ENCODE measurements at places on chromosomes 2 and 18. TPM values are rescaled to one million over a fixed set of nuclear protein-coding genes. Genes with fewer than 3 reads are reported as not detected.

TPO gene
- not detected for total RNA-seq

TMEM200C gene
- total RNA-seq: not detected

WNT10A gene
- not detected for total RNA-seq

CXCR1 gene
- not detected for total RNA-seq

CD226 gene
- total RNA-seq: 1.3 TPM

CIDEA gene
- total RNA-seq: not detected

NEDD4L gene
- 7.1 TPM for total RNA-seq

GRCh38 chr18:42053188-42053781, 98.3 kb downstream of the PIK3C3 start:
- peak; percentile 74 for DNase-seq

- peak; percentile 4 for DNase-seq
Observed at GRCh38 chr2:156156580-156156979, 175.9 kb downstream of the NR4A2 start.

DNA sequence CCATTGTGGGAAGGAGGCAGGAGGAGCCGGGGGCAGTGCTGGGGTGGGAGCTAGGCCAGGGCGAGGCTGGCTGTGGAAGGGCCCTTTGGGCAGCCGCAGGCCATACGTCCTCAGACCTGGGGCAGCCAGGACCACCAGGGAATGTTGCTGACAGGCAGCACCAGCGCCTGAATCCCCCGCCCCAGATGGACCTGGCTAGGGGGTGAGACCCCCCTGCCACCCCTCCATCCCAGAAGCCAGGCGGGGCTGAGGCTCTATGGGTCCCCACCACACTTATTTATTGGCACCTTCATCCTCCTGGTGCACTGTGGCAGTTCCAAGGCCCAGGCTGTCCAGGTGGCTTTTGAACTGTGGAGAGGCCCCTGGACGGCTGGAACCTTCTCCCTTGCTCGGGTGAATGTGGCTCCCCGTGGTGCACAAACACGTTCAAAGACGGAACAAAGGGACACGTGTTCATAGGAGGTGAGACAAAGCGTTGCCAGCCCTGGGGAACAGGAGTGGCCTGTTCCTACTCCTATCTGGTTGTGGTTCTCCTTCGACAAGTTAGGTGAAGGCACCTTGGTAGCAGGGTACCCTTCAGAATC, 35.1 kb downstream of the RAMP1 start:
- no peak for DNase-seq

DNA sequence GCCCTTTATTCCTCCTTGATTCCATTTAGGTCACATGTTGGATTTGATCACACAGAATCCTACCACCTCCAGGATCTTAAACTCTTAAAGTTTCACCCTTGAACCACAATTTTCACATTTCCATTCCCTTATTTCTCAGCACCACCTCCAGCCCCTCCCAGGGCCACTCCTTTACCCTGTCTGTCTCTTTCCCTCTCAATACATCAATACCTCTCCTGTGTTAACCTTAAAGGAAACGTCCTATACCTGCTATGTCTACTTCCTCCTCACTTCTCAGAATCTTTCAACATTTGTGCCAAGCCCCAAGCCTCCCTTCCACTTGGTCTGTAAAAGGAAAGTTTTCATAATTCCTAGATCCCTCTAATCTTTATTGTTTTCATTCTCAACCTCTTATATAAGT, 158.8 kb downstream of the BAZ2B start:
- no peak for DNase-seq

DNA sequence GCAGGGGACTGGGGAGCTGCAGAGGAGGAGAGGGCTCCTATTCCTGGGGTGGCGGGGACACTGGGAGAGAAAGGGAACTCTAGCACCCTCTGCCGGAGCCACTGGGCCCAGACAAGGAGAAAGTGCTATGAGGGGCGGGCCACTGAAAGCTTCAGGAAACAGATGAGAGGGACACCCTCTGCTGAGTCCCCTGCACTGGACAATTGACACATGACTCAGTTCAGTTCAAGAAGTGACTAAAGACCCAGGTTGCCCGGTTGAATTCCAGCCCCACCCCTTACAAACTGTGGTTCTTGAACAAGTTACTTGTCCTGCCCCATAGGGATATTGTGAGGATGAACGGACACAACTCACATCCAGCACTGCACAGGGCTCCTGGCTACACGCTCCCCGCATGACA, 5.0 kb downstream of the RUFY4 start:
- DNase-seq: no peak

DNA sequence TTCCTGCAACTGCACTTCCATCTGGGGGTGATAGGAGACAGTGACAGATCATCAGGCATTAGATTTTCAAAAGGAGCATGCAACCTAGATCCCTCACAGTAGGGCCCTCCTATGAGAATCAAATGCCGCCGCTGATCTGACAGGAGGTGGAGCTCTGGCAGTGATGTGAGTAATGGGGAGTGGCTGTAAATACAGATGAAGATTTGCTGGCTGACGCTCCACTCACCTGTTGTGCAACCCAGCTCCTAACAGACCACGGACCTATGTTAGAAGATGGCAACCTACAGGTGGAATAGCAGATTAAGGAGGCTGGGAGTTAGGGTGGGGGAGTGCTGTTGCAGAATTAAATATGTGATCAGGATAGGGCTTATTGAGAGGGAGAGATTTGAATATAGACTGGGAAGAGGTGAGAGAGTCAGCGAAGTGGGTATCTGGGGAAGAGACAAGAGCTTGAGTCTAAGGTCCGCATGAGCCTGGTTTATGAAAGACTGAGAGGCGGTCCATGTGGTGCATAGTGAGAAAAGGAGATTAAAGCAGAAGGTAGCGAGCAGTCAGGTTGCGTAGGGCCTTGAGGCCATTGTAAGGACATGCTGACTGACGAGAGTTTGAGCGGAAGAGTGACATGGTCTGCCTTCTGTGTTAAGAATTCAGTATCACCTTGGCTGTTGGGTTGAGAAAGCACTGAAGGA, 31.3 kb upstream of the TOGARAM2 start:
- no peak for DNase-seq

- DNase-seq: peak; percentile 89
Observed at GRCh38 chr2:20525041-20526035, 78.5 kb downstream of the RHOB start.

DNA sequence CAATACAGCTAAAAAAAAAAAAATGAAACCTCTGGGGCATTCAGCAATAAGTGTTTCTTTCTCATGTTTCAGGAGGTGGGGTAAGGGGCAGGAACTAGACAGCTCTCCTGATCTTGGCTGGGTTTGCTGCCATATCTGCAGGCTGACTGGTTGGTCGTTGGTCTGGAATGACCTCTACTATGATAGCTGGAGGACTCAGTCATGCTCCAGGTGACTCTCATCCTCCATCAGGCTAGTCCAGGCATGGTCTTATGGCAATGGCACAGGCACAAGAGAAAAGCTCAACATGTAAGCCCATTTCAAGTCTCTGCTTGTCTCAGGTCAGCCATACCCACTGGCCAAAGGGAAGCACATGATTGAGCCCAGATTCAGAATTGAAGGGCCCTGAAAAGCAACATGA, 9.5 kb upstream of the SLC1A4 start:
- DNase-seq: no peak

- peak; percentile 57 for DNase-seq
Observed at GRCh38 chr2:35973132-35973736, 382.3 kb upstream of the CRIM1 start.

DNA sequence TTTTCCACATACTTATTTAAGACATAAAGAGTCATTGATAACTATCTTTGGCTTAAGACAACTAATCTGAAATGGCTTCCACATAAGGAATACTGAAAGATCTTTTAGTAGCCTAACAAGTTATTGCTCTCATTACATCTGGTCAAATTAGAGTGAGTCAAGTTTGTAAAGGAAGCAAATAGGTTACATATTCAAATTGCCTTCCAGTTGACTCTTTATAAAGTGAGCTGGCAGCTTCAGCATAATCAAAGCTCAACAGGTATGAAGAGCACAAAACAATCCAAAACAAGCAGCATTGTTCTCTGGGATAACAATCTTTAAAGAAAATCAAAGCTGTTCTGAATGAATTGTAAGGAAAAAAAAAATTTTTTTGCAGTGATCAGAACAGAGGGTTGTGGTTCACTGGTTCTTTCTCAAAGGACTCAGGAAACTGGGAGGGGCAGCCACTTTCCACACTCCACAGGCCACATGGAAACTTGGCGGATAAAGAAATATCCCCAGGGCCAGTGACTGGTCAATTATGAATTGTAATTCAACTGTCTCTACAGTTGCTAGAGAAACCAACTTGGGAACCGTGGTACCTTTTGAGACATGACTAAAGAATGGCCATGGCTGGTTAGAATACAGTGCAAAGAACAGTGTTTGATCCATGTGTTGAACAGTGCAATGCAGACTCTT, 369.3 kb upstream of the KCNH7 start:
- peak; percentile 39 for DNase-seq

- DNase-seq: no peak
Observed at GRCh38 chr2:69011611-69012157, 1.3 kb upstream of the ANTXR1 start.

GRCh38 chr2:59232394-59233165, 991.5 kb upstream of the FANCL start:
- no peak for DNase-seq

DNA sequence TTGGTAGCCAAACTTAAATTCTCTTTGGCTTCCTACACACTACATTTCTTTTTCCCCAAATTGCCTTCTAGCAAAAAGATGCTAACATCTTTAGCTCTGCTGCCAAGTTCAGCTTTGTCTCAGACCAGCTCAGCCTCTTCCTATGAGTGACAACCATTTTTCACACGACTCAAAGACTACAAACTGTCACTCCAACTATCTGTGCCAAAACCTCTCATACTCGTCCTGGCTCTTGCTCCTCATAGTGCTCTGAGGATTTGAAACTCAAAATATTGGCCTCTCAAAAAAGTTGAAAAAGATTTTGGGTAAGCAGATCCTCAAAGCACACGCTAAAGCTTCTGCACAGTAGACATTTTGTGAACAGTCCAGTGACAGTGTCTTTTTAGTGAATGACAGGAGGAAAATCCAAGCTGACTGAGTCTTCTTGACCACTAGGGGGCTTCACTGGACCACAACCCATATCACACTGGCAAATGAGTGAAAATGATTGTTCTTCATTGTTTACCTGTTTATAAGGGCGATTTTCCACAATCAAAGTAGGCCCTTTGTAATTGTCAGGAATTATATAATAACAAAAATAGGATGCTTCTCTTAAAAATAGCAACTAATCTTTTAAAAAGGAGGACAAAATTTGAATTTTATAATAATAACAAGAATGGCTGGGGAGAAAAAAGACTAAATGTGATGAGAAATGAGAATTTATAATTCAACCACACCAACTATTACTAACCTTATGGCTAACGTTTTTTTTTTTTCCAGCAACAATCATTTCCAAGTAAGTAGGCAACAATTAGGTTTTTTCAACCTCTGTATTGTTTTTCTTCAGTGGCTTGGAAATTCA, 85.5 kb upstream of the PGAP1 start:
- DNase-seq: peak; percentile 67

- no peak for DNase-seq
Observed at GRCh38 chr18:25927830-25928229, 162.6 kb downstream of the SS18 start.

GRCh38 chr2:182319556-182320505, 107.0 kb downstream of the PDE1A start:
- peak; percentile 39 for DNase-seq

DNA sequence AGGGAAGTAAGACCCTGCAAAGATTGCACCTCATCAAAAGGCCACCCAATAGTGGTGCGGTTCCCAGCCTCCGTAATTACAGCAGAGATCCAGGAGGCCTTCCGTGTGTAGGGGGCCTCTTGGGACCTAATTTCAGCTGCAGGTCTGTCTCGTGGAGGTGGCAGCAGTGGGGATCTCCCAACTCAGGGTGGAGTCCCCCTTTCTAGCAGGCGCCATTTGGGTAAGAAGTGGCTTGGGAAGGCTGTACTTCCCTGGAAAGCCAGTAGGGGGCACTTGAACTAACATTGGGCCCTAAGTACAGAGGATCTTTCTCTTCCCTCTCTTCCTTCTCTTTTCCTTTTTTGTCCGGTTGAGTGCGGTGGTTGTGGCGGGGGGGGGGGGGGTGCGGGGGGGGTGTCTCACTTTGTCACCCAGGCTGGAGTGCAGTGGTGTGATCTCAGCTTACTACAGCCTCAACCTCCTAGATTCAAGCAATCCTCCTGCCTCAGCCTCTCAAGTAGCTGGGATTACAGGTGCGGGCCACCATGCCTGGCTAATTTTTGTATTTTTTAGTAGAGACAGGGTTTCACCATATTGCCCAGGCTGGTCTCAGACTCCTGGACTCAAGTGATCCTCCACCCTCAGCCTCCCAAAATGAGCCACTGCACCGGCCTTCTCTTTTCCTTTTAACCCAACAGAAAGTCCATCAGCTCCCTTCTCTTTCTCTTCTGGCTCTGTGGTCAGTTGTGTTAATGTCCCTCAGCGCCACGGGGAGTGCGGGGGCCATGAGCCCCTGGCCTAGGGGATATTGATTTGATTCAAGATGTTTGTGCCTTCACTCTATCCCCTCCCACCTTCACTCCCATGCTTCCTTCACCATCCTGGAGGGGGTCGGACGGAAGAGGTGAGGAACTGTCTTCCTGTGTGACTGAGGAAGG, 32.0 kb downstream of the CENPO start:
- no peak for DNase-seq

DNA sequence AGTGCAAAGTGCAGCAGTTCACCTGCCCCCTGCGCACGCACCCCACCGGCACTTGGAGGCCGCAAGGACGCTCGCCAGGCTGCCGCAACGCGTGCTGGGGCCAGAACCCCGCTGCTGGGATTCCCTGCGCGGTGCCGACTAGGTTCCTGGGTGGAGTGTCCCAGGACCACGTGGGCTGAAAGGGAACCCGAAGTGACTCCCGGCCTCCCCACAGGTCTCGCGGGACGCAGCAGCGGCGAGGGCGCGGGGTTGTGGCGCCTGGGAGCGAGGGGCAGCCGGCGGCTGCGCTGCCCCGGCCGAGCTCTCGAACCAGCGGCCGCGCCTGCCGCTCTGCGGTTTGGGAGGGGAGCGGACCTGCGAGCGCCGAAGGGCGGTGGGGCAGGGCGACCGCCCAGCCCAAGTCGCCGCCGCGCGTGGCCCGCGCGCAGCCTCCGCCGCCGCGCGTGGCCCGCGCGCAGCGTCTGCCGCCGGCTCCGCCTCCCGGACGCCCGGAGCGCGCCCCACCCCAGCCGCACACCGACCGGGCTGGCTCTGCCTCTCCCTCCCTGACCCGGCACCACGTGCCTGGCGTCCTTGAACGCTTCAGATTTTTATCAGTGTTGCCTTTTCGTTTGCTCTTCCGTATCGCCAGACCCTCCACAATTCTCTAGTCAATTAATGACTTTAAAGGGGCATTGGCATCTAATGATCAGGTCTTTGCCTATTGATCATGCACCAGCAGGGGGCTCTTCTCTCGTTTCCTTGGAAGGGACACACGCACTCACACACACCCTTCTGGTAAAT, at the start of gene FTCDNL1:
Gene FTCDNL1, minus strand, starts transcription at position 475 of the 783 bp plus-strand sequence. CDS start 2,230 bp downstream, outside the sequence.
- peak; percentile 77 for DNase-seq

- DNase-seq: peak; percentile 78
Observed at GRCh38 chr18:61893309-61893970, 633 bp upstream of the RNF152 start.

GRCh38 chr2:58569475-58570185, 328.5 kb upstream of the FANCL start:
- peak; percentile 63 for DNase-seq

DNA sequence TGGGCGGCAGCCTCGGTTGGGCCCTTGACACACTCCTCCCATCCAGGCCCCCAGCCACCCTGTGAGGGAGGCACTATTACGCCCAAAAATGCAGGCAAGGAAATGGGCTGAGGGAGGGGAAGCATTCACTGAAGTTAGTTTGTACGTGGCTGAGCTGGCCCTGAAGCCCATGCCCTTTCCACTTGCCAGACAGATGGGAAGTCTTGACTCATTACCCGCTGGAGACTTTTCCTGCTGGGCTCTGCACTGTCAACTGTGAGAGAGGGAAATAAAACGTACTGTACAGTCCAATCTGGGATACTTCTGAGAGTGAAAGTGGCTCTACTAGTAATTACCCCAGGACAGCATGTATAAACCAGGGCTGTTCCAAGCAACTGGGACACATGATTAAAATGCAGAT, 125.9 kb downstream of the MSH2 start:
- peak; percentile 50 for DNase-seq

Data from GM23248 (cell line).